ENCODE measurements at places on chromosomes 2 and 18.

DNA sequence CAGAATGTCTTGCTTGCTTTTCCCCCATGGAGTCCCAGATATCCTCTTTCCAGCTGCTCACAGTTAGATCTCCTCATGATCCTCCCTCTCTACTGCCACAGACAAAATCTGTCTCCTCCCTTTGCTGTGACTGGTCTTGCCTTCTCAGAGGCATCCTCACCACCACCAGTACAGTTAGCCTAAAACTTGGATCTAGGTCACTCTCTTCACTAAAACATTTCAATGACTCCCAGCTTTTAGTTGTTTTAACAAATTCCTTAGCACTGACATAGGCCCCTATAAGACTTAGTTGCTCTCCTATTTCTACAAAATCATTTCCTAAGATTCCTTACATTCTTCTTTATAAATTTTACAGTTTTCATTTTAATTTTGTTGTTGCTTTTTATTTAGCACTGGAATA lies 734.2 kb upstream of the CHAC2 start:
- no peak for DNase-seq

DNA sequence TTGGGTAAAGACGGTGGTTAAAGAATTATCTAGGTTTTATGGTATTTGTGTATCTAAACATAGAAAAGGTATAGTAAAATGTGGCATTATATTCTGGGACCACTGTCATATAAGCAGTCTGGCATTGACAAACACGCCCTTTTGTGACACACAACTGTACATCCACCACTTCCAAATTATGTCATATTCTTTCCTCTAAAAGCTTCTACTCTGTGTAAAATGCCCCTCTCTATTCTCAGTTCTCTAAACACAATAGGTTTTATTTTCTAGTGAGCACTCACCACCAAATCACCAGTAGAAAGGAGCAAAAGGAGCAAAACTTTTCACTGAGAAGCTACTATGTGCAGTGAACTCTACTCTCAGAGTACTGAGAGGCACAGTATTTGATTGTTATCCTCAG lies 88.1 kb upstream of the PIEZO2 start:
- peak; percentile 63 for DNase-seq

DNA sequence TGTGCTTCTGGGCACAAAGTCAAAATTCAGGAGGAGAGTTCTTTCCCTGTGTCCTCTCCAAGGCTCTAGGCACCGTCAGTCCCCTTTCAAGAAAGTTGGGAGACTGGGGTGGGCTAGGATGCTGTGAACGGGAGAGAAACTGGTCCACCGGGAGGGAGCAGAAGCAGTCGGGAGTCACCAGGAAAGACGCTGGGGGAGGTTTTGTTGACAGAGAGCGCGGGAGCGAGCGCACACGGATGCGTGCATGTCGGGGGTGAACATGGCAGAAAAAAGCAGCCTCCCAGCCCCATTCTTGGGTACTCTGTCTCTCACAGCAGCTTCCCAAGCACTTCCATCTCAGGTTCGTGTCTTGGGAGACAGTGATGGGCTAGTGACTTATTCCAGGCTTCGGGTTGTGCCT lies 97.1 kb upstream of the PXDN start:
- no peak for DNase-seq

DNA sequence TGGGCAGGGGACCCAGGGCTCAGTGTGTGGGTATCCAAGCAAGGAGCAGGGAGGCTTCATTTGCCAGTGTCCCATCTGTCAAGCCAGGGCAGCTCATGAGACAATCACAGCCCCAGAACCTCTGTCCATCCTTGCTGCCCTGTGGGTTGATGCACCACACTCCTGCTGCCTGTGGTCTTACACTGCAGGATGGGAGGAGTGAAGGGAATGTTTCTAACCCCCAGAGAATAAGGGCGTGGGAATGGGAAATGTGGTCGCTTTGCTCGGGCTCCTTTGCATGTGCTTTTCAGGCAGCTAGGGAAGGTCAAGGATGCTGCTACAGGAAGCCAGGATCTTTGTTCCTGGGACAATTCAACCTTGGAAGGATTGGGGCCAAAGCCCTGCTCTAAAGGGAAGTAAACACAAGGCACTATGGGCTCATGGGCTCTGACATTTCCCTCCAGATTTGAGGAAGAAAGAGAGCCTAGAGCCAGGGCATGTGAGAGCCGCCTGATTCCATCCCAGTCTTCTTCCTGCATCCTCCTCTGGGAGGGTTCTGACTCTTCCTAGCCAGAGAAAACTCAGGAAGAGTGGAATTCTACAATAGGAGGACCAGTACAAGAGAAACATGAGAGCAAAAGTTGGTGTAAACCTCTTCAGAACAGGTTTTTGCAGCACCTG lies 18.8 kb upstream of the MAP3K20 start:
- no peak for DNase-seq

DNA sequence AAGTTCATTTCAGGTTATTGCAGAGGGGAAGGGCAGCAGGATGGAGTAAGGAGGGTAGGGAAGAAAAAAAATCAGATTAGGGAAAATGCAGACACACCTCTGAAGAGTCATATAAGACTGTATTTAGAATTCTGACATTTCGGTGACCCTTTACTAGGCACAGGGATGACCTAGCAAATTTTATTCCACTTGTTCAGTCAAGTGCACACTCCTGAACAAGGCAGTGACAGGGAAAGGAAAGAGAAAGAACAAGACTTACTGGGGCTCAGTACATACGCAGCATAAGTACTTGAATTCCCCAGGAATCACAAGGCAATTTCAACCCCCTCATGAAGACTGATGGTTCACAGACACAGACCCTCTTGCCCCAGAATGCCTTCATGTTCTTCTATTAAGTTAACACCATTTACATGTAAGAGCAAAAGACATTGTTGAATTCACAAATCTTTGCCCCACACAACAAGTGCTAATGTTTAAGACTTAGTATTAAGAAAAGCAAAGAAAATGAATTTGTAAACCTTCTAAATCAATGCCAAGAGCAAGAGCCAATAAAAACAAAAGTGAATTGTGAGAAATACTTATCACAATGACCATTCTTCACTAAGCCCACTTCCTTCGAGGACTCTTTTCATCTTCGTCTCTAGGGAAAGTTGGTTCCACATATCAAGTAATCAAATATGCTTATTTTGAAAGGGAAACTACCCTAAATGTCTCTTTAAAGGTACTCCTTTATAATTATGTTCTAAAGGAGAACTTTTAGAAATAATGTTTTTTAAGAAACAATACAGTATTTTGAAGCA lies 47.0 kb downstream of the COBLL1 start:
- no peak for DNase-seq

DNA sequence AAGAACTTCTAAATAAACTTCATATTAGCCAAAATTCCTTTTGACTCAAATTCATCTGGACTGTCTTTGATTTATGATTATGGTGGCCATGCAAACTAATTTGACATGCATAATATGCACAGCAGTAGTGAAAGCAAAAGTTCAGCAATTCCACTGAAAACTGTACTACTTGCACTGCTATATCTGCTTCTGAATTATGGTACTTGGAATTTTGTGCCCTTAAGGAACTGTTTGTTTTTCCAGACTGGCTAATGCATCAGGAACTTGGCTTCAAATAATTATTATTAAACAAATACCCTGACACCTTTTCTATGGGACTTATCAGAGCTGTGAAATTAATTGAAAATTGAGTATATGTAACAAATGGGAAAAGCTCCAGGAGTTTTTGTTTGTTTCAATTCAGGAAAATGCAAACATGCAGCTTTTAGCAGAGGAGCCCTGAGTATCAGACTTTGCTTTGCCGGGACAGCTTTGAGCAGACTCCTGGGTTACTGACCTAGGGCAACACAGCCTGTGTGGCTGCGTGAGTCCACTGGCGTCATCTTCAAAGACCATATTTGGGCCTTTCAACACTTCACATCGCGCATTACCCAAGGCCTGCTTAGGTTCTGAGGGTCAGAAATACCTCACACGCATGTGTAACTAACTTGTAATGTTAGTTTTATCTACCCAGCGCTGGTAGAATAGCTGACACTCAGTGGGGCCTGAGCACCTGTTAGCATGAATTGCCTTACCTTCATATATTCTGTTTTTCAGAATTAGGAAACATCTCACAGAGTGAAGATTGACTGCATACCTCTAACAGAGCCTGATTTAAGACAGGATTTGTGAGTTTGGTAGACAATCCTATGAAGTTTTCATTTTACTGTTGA lies 35.4 kb downstream of the CFAP221 start:
- DNase-seq: no peak

DNA sequence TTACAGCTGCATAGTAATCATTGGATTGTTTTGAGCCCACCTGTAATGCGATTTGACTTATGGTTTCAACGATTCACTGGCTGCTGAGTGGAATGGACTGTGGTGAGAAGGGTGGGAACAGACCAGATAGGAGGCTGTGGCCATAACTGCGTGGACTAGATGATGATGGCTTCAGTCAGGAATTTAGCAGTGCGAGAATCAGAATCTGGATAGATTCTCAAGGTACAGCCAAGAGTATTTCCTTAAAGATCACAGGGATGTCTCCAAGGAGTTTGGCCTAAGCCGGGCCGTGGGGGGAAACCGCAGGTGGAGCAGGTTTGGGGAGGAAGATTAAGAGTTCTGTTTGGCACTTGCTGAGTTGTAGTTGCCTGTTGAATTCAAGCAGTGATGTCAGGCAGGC lies 44.0 kb upstream of the CHMP1B start:
- DNase-seq: no peak

DNA sequence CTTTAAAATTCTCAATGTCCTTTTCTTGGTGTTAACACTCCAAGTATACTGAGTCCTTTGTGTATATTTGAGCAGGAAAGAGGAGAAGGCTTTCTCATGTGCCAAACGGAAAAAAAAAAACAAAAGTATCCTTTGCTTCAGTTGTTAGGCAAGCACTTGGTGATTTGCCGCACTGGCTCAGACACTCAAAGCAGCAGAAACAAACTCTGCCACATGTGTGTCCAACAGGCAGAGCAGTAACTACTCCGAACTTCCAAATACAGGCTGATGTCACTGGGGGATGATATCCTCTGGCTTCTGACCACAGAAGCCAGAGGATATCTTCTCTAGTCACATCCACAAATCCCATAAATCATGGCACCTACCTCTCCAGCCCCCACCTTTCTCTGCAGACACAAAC lies 108.0 kb upstream of the SALL3 start:
- no peak for DNase-seq

- no peak for DNase-seq
Observed at GRCh38 chr18:59063300-59063906, 76.3 kb upstream of the SEC11C start.

DNA sequence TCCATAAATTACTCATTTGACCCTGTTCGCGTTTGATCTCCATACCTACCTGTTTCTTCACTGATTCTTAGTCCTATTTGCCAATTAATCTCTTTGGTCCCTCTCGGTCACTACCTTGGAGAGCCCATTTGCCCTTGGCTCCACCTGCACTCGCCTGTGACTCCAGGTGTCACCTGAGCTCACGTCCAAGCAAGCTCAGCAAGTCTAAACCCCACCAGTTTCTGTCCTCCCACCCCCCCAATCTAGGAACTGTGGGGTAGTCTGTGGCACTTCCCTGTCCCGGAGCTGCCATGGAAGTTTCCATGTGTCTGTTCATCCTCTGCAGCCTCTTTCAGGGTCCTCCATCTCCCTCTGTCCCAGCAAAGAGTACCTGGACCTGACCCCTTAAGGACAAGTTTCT lies 68.1 kb upstream of the BCL2L11 start:
- no peak for DNase-seq

GRCh38 chr2:123073956-123074355 lies 951.1 kb upstream of the CNTNAP5 start:
- DNase-seq: peak; percentile 78

DNA sequence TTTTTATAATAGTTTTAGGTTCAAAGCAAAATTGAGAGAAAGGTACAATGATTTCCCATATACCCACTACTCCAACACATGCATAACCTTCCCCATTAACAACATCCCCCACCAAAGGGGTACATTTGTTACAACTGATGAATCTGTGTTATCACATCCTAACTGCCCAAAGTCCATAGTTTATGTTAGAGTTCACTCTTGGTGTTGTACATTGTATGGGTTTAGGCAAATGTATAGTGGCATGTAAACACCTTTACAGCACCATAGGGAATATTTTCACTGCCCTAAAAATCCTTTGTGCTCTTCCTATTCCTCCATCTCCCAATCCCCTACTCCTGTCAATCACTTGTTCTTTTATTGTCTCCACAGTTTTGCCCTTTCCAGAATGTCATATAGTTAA lies 471.6 kb downstream of the CPS1 start:
- DNase-seq: no peak

GRCh38 chr18:3703732-3704176 lies 253.8 kb downstream of the TGIF1 start:
- peak; percentile 62 for DNase-seq

DNA sequence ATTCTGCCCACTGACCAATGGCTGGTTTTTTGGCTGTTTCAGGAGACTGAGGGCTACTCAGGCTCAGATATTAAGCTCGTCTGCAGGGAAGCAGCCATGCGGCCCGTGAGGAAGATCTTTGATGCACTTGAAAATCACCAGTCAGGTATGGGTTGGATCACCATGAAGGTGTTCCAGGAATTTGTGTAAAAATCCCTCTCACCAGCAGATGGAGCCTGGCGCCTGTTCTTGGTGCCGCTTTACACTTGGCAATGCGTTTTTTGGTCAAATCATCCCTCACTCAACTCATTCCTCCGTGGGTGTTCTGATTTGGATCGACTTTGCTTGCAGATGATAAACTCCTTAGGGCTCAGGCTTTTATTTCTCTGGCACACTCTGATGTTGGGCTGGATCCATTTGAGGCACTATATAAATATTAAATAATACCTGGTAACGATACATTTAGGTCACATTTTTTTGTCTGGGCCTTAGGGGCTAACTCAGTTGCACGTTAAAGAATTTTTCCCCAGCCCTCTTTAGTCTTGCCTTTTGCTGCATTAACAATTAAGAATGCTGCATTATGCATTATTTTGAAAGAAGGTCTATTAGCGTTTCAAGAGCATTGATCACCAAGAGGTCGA lies 50.0 kb downstream of the HDHD2 start:
- no peak for DNase-seq

- DNase-seq: peak; percentile 82
Observed at GRCh38 chr18:62331581-62332356, 6.7 kb downstream of the TNFRSF11A start.

DNA sequence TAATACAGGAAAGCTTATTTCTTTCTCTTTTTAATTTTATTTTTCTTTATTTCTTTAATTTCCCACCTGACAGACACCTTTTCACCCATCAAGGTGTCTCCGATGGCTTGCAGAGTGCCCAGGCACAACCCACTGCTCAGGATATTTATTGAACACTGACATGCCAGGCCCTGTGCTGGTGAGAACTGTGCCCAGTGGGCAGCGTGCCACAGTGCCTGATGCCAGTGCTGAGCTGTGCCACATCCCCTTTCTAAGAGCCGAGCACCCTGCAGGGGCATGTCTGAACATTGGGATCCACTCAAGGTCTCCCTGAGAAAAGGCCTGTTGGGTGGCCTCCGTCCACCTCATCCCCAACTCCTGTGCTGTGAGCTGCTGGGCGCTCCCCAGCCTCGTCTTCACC lies 158.6 kb upstream of the RAB6C start:
- no peak for DNase-seq
